ENCODE measurements at places on chromosomes 12 and 14.

DNA sequence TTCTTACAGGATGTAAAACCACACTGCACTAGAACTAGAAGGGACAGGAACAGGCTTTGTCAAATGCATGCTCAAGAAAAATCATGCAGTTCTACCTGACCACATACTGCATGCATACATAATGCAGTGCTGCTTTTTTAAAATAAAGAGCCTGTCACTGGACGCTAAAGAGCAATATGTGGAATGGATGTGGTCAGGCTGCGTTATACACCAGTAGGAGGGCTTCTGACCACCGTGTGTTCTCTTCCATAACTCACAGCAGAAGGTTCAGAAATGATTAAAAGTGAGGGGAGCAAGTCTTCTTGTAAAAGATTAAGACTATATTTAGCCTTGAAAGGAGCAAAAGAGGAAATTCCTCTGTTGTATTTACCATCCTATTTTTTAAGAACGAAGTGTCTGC lies 392.0 kb downstream of the EMP1 start:
- DNase-seq, result no peak

DNA sequence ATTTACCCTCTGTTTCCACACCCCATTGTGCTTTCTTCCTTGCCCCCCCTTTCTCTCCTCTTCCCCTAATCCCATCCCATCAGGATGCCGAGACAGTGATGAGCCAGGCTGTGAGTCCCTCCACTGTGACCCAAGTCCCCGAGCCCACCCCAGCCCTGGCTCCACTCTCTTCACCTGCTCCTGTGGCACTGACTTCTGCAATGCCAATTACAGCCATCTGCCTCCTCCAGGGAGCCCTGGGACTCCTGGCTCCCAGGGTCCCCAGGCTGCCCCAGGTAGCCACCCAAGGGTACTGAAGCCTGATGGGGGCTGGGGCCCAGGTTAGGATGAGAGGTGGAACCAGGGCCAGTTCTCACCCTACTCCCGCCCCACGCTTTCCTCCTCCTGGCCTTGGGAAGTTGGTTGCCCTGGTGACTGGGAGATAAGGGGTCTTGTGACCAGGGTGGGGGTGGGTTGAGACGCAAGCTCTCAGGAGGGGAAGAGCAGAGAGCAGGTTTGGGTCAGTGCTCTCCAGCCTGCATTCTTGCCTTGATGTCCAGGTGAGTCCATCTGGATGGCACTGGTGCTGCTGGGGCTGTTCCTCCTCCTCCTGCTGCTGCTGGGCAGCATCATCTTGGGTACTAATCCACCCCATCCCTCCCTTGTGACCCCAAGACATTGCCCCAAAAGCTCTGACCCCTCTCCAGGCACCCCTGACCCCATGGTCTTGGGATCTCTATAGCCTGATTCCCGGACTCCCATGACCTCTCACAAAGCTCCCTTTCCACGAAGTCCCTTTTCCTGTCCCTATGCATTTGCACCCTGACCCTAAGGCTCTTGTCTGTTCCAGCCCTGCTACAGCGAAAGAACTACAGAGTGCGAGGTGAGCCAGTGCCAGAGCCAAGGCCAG lies 1.2 kb downstream of the AMHR2 start:
- no peak for DNase-seq

DNA sequence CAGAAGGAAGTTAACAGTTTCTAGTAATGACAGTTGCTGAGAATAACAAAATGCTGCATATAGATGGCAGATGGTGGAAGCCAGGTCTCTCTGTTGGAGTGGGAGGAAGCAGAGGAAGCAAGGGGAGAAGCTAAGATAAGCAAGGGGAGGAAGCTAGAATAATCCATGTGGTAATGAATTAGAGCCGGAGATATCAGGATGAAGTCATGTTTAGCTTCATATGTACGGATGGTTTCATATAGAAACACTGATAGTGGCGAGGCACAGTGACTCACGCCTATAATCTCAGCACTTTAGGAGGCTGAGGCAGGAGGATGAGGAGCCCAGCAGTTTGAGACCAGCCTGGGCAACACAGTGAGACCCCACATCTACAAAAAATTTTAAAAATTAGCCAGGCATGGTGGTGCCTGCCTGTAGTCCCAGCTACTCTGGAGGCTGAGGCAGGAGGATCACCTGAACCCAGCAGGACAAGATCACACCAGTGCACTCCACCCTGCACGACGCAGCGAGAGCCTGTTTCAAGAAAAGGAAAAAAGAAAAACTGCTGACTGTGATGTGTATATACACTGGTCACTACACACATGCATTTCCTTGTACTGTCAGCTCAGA lies 49.2 kb downstream of the ANAPC7 start:
- no peak for DNase-seq

GRCh38 chr14:50312734-50313054 lies 570 bp downstream of the DMAC2L start:
- no peak for DNase-seq

GRCh38 chr12:126147321-126147720 lies 1082.1 kb downstream of the AACS start:
- no peak for DNase-seq

- DNase-seq, result no peak
Measured at GRCh38 chr12:53755893-53756292, 4.1 kb upstream of the CISTR start.

DNA sequence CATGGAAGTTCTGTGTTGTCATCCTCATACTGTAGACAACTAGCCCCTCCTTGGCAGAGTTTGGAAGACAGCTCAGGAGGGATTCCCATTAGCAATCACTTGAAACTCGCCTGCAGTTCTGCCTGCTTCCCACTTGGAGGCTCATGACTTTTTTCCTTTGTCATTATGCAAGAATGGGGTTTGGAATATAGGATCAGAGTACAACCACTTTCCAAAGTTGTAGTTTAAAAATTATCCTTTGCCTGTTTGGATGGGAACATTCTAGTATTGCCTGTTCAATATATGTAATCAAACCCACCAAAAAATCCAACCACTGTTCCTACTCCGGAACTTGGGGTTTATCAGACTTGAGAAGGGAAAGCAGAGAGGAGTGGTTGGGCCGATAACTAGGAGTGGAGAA lies 2.1 kb upstream of the GPD1 start:
- peak; percentile 56 for DNase-seq

- no peak for DNase-seq
Measured at GRCh38 chr14:84037593-84037992, 1492.4 kb upstream of the FLRT2 start.

GRCh38 chr12:6327229-6328041 lies 14.4 kb downstream of the TNFRSF1A start:
- DNase-seq, result no peak

GRCh38 chr14:70742316-70742715 lies 67.0 kb downstream of the MAP3K9 start:
- DNase-seq, result no peak

GRCh38 chr12:105729181-105729771 lies 398.8 kb downstream of the C12orf75 start:
- no peak for DNase-seq

DNA sequence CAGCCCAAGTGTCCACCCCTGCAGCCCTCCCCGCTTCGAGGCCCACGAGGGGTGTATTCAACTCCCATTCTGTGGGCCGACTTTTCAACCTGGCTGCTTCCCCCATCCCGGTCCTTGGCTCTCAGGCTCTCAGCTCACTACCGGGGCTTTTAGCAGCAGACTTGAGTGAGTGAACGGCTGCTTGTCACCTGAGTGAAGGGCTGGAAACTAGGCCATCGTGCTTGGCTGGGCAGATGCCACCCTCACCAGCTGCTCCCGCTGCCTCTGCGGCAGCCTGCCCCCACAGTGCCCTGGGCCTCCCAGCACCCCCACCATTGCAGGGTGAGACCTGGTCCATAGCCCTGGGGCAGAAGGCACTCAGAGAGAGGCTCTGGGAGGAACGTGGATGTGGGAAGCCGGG lies 59.9 kb downstream of the SLC6A12 start:
- DNase-seq, result no peak

DNA sequence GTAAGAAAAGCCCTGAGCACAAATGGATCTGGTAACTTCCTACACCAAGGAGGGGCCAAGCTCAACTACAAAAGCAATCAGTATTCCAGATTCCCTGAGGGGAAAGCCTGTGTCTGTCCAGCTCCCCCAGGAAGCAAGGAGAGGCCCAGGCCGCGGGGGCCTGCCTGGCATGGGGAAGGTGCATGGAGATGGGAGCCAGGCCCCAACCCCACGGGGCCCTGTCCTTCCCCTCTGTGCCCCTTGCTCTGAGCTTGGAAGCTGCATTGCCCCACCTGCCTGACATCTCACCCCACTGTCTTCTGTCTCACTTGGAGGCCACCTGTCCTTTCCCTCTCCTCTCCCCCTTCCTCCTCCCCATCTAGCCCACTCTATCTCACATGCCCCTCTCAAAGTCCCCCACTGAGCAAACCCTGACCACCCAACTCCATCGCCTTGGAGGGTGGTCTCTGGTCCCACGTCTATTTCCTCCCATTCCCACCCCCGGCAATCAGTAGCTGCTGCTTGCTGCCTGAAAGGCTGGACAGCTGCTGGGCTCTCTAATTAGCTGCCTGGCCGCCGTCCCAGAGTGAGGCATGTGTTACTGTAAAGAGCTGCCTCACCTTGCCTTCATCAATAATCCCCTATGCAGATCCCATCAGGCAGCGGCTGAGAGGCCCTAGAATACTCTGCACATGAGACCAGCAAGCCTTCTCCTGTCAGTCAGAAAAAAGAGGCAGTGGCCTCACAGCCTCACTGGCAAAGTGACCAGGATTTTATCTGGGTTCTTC lies 3.4 kb upstream of the TMEM229B start:
- DNase-seq, result no peak

DNA sequence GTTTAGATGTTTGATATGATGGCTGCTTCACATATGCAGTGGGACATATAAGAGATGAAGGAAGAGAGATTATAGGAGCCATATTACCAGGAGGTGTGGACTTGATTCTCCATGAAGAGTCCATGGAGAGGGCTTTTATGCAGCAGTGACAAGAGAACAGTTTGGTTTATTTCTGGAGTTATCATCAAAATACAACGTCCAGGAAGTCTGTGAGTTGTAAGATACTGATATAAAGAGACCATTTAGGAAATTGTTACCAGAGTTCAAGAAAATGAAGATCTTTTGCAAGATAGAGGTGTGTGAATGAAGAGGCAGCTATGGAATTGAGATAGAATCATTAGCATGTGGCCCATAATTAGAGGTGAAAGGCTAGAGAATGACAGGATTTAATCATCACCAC lies 431.7 kb downstream of the NPAS3 start:
- no peak for DNase-seq

- DNase-seq, result no peak
Measured at GRCh38 chr12:101655393-101655792, 42.0 kb upstream of the CHPT1 start.

- peak; percentile 75 for DNase-seq
Measured at GRCh38 chr12:6532927-6533652, 1.2 kb upstream of the GAPDH start.

DNA sequence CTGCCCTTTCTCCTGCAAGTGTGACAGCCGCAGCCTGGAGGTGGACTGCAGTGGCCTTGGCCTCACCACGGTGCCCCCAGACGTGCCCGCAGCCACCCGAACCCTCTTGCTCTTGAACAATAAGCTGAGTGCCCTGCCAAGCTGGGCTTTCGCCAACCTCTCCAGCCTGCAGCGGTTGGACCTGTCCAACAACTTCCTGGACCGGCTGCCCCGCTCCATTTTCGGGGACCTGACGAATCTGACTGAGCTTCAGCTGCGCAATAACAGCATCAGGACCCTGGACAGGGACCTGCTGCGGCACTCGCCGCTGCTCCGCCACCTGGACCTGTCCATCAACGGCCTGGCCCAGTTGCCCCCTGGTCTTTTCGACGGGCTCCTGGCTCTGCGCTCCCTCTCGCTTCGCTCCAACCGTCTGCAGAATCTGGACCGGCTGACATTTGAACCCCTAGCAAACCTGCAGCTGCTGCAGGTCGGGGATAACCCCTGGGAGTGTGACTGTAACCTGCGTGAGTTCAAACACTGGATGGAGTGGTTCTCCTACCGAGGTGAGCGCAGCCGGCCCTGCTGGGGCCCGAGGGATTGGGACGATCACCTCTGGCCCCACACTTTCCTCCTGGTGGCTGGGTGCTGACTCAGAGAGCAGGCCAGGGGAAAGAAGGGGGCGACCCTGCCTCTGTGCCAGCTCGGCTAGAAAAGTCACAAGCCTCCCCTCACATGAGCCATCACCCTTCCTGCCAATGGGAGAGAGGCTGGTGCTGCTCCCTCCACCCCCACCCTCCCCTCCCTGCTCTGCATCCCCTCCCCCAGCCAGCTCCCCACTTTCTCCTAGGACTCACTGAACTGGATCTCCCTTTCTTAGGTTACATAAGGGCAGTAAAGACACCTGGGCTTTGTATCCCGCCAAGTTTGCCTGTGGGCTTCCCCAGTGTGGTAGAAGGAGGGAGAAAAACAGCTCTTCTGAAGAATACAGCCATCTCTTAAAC lies 10.9 kb downstream of the LRTM2 start:
- DNase-seq, result peak; percentile 54

DNA sequence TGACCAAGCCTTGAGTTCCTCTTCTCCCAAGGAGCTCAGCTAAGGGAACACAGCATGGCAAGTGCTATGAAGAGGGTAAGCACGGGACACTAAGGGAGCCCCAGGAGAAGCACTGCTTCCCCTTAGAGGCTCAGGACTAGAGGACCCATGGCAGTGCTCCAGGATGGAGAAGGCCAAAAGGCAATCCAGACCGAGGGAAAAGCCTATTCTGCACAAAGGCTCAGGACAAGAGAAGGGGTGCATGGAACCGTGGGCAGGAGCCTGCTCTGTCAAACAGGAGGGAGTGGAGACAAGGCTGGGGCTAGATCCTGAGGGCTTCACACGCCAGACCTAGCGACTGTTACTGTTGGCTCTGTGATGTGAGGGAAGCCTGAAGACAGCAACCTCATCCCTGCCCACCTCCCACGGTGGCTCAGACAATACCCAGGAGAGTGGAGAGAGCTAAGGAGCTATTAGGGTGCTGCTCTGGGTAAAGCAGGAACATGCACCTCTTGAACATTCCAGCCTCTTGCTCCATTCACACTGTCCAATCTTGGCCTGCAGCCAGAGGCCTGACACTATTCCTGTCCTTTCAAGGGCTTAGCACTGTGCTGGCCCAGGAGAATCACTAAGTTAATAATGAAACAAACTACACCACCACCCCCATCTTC lies 24.2 kb downstream of the OTUB2 start:
- DNase-seq, result no peak

DNA sequence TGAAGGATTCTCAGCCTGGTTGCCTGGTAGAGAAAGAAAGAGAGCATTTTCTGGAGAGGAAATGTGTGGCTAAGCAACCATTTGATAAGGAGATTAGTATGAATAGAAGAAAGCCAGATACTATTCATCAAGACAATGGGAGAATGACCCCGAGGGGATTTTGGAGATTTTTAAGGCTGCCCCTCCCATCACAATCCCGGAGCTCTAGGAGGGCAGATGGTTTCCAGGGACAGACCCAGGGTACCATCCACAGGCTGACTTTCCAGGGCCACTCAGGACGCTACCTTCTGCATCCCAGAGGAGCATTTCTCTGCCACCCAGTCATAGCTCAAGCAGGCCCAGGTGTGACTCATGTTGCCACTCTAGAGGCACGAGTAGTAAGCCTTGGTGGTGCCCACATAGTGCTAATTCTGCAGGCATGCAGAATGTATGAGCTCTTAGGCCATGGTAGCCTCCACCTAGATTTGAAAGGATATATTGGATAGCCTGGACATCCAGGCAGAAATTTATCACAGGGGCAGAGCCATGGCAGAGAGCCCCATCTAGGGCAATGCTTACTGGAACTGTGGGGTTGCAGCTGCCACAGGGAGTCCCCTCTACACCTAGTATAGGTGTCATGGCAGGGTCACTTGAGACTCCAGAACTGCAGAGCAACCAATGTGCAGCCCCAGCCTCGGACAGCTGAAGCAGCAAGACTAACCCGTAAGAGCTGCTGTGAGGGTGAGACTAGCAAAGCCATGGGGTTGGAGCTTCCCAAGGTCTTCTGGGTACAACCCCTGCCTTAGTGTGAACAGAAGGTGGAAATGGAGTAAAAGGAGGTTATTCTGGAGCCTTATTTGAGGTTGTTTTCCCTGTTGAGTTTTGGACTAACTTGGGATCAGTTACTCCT lies 366.0 kb downstream of the ZFP36L1 start:
- no peak for DNase-seq
